Effector memory CD8-positive, alpha-beta T cell (primary cell): ENCODE measurements at places on chromosomes 3 and 15.

DNA sequence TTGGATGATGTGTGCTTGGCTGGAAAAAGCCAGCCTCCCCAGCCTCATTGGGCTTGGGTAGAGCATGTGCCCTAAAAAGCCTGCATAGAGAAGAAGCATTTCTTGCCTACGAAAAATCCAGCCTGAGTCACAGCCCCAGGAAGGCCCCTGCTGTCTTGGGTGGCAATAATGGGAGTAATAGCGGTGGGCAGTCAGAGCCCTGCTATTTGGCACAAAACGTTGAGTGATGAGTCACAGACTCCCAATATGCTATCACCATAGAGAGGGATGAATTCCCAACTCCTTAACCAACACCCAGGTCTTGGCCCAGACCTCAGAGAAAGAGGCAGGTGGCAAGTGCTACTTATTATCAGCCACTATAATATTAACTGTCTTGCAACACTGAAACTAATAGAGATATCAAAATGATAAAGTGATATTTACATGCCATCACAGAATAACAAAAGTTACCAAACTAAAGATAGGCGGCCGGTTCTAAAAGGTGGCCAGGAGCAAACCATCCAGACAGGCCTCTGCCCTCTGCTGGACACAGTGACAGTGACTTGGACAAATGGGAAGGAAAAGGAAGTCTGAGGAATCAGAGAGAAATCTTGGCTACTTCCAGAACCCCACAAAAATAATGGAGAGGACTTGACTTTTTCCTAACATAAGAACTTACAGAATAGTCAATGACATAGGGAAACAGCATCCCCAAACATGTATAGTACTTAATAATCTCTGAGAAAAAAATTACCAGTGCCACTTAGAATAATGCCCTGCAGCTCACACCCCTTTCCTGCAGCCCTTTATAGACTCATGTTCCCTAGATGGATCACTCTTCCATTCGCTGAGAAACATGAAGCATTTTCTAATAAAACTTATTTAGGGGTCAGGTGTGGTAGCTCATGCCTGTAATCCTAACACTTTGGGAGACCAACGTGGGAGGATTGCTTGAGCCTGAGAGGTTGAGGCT is 51.9 kb upstream of the MUC13 start:
- no peak for DNase-seq

DNA sequence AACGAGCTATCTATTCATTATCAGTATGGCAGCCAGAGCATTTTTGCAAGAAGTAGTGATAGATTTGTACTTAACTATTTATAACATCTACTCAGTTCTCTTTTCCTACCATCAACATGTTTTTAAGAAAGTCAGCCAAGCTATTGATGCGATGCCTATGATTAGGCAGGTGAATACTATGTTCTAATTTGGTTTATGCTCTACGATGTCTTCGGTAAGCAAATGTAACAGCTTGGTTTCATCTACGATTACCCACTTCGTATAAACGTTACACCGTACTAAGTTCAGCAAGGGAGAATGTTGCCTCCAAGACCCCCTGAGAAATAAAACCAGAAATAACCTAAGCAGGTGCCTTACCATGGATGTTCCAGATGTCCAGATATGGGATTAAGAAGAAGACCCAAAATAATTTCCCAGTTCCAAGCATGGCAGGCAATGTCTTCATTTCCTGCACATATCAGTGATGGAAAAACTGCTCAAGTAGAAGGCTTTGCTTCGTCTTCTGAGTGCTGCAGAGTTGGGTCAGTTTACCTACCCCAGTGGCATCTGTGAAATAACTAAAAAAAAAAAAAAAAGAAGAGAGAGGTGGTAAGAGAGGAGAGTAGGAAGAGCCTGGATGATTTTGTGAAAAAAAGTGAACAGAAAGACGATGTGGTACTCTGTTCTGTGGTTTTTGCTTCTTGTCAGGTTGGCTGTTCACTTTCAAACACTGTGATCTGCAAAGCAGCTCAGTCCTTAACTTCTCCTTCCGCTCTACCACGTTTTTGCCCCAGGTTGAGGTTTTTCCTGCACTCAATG is at the start of gene BTLA:
TSS of gene BTLA (minus strand) at position 559 of the 798 bp plus-strand sequence. CDS start at position 445, 114 bp downstream.
- no peak for DNase-seq

DNA sequence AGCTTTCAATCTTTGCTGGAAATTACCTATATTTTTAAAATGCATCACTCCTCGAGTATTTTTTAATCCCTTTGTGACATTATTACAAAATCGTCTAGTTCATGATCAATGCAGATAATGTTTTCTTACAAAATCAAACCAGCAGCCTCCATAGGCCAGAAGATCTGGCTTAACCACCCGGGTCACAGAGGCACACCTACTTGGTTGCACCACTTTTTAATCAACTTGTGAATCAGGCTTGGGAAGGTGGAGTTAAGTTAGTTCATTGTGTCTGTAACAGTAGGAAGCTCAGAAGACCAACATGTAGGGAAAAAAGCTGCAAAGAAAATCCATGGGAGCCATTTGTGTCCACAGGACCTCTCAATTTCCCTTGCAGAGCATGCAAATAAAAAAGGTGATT is 148.0 kb downstream of the TP63 start:
- no peak for DNase-seq

DNA sequence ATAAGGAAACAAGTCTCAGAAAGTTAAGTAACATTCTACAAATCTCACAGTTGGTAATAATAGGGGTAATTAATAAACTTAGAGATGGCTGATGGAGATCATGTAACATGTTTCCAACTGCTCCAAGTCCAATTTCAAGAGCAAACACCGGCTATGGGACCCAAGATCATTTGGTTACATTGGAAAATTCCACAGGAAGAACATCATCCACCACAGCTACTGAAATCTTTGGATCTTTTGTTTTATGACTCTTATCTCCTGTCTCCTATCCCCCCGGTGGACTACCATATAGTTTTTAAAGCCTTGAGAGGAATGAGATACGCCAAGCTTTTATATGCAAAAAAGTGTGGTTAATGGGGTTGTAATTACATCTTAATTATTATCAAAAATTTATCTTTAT is 216.1 kb downstream of the WNT5A start:
- DNase-seq = no peak

DNA sequence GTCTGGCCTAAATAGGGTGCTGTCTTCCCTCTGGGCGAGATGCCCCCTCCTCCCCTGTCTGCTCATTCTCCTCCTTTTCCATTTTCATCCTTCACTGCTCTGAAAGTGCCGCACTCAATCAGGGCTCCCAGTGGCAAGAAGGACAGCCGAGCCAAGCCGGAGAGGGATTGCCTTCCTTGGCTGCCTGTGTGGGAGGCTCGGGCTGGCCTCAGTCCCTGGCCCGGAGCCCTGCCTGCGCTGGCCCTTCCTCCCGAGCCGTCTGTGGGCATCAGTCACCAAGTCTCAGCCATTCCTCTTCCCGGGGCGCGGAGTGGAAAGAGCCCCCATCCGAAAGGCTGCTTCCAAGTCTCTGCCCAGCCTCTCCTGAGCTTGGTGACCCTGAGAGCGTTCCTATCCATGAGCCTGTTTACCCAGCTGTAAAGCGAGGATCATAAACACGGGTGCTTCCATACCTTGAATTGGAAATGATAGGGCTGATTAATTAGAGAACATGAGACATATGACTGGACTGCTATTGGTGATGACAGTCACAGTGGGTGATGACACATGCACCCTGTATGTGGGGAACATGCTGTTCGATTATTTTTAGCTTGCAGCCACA is 59.1 kb upstream of the TLE3 start:
- no peak for DNase-seq

DNA sequence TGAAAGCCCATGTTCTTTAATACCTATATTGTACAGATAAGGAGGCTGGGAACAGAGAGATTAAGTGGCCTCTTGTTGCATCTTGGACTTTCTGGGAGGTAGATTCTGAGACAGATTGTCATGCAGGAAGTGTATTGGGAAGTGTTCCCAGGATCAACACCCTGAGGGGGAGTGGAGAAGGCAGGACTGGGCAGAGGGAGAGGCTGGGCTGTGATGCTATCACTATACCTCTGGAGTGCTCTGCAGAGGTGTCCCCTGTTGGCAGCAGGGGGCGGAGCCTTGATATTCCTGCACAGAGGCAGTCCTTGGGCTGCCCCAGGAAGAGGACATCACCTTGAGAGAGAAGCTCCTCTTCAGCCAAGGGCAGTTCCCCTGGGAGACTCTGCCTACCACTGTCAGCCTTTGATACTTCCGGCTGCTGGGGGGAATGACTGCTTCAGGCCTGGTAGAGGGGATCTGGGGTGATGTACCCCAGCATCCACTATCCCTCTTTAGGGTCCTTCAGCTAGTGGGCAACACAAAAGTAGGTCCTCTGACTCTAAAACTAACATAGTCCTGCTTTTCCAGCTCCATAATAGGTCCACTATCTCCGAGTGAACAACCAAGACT is 97.4 kb upstream of the RNU6-1 start:
- no peak for DNase-seq

GRCh38 chr15:48096355-48096786 is 24.4 kb upstream of the SLC24A5 start:
- no peak for DNase-seq

DNA sequence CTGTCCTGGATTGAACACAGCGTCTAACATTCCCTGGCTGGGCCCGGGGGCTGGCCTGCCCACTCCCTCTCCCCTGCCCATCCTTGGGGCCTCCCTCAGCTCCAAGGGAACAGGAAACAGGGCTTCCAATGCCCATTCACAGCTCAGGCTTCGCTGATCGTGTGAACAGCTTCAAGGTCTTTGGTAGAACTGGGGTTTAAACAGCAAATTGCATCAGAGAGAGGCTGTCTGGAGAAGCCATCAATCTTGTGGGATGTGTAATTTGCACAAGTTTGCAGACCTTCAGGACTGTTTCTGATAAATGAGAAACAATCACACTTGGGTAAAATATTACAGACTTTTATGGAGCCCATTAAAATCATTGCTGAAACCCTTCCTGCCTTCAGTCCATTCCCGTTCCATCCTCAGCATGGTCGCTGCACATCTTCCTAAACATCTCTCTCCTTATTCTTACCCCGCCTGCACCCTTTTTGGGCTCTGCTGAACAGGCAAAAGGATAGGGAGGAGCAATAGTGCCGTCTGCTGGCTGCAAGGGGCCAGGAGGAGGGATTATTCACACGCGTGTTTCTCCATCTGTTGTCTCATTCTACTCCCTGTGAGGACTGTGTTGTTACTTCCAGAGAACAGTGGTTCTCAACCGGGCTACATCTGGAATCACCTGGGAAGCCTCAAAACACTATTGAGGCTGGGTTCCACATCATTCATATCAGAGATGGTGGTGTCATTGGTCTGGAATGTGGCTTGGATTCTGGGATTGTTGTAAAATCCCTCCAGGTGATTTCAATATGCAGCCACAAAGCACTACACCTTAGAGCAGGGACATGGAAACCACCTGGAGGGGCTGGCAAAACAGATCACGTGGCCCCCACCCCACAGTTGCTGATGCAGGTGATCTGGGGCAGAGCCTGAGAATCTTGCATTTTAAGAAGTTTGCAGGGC is 116.3 kb downstream of the CLSTN2 start:
- DNase-seq = no peak

GRCh38 chr15:99141943-99142342 is 37.1 kb downstream of the SYNM start:
- no peak for DNase-seq

DNA sequence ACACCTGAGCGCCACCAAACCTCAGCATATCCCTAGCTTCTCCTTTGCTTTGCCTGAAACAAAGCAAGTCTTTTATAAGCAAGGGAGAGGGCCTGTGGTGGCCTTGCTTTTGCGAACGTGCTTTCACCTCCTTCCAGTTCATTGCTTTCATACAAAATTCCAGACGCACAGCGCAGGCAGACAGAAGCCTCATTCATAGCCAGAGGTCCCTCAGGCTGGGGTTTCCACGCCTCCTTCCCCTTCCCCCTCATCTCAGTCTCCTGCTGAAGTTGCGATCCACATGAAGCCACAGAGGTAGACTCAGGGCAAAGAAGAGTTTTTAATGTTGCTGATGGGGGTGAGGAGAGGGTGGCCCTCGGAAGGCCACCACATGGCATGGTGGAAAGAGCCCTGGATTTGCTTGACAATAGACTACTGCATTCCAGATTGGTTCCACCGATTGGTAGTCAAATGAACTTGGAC is 59.4 kb upstream of the FLNB start:
- DNase-seq = no peak

- no peak for DNase-seq
Observed at GRCh38 chr3:73592154-73593144, 32.3 kb downstream of the PDZRN3 start.

DNA sequence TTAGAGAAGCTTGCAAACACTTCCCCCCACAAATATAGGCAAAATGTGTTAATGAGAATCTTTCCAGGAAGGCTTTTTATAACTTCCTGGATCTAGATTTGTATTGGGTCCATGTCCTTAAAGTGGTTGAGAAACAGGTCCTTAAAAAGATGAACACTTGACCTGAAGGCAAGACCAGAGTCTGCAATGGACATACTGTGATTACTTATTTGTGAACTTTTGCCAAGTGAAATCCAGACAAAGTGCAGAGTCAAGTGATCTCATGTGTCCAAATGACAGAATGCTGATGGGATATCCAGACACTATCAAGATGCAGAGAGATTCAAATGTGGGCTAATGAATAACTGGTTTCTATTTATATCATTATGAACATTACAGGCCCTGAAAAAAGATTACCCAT is 43.8 kb downstream of the FRMD4B start:
- DNase-seq = no peak

DNA sequence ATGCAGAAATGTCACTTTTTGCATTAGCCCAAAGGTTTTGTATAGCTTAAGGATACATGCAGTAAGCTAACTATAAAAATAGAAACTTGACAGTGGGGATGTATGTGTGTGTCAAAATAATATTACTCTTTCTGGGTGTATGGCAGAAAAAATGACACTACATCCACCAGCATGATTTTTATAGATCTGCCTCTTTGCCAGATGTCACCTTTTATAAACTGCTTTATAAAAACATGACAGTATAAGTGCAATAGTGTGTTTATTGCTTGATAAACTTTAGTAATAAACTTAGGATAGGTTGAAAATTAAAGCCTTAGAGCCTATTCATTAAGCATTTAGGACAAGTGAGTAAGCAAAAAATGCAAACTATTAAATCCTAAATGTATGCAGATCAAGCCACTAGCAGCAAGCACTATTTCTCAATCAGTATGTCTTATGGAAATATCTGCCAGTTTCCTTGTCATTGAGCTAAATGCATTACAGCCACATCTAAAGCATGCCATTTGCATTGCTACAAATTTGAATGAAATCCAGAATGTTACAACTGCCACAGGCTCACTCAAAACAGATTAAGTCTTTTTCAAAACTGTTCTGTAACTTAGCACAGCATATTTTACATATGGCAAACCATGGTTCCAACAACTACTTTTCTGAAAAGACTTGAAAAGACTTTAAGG is 935.0 kb downstream of the FHIT start:
- DNase-seq = no peak

DNA sequence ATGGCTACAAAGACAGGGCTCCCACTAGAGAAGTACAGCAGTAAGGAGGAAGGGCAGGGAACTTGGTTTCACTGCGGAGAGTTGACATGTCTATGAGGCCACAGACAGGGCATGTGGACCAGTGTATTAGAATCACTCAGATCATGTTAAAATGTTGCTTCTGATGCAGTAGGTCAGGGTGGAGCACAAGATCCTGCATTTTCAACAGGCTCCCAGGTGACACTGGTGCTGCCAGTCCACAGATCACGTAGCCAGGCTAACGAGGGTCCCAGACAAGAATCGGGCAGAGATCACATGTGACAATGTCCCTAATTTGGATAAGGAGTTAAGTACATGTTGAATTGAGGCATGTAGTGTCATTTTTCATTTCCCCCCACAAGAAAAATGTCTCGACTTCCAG is 73.6 kb downstream of the SPSB4 start:
- no peak for DNase-seq
